ENCODE measurements at places on chromosomes 3 and 15.

DNA sequence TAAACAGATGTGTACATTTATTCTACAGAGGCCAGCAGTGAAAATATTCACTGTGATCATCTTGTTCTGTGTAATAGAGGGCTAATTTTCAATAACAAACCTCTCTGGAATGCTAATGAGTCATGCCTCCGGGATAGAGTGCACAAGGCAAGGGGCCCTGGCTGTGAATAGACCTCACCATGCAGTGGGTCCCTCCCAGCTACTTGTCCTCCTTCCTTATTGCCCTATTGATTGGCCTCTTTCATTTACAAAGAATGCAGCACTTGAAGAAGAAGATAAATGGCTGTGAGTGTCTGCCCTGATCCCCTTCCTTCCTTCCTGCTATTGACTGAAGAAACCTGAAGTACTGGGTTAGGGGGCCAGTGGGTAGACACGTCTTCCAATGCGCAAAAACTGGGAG, 436.3 kb downstream of the WDR72 start:
- no peak for DNase-seq

GRCh38 chr3:15007681-15008141, 57.4 kb downstream of the MRPS25 start:
- DNase-seq = no peak

- no peak for DNase-seq
These were observed 489.1 kb upstream of the CFAP20DC start for GRCh38 chr3:59538753-59539432.

GRCh38 chr3:116841003-116841735, 131.6 kb downstream of the TUSC7 start:
- DNase-seq = no peak

DNA sequence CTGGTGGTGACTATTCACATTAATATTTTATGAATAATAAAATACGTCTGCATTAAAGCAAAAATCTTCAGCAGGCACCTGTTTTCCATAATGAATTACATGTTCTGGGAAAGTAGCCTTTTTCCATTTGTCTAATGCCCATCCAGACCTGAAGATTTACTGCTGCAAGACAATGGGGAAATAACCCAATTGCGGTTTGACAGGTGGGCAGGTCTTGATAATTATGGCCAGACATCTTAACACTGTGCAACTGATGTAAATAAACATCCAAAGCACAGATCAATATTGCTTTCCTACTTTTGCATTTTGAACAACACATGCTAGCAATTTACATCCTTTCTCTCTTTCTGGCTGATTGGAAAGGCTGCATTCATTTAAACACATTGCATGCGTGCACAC, 173.9 kb downstream of the MEIS2 start:
- DNase-seq = no peak

- no peak for DNase-seq
These were observed 48.6 kb upstream of the KLF13 start for GRCh38 chr15:31278061-31278445.

DNA sequence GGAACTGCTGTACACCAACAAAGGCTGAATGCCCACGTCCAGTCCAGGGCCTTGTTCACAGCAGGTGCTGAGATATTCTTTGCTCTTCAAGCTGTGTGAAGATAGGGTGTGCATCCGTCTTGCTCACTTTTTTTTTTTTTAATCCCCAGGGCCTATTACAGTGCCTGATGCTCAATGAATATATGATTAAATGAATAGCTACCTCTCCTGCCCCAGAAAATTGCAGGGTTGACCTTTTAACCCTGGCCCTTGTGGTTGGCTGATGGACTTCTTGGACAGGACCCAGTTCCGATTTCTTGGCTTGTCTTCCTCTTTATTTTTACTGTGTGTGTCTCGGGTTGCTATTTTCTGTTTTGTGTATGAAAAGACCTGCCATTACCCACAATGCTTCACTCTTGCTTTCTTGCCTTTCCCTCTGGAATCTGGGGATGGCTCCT, 2.9 kb upstream of the FYTTD1 start:
- no peak for DNase-seq

- no peak for DNase-seq
These were observed 79.4 kb upstream of the THBS1 start for GRCh38 chr15:39501366-39502081.

DNA sequence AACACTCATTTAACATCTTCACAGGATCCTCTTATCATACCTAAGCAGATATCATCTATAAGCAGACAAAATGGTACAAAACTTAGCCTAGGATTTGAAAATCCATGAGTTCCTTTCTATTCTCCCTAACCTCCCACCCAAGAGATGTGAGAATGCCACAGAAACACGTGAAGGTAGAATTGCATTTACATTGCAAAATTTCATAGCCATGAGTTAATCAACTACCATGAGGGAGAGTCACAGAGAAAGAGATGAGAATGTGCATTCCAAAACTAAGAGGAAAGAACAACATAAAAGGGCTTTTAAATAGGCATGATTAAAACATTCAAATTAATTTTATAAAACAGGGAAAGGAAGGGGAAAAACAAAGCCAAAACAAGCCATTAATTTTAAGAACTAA, 806.2 kb downstream of the NTRK3 start:
- no peak for DNase-seq

GRCh38 chr3:194472290-194472920, 14.4 kb downstream of the ATP13A3 start:
- DNase-seq = no peak

GRCh38 chr15:70099967-70100473, 2.3 kb upstream of the TLE3 start:
- no peak for DNase-seq

- no peak for DNase-seq
These were observed 12.4 kb upstream of the EID1 start for GRCh38 chr15:48865370-48866079.

GRCh38 chr3:184769382-184770170, 42.4 kb upstream of the VPS8 start:
- DNase-seq = no peak

DNA sequence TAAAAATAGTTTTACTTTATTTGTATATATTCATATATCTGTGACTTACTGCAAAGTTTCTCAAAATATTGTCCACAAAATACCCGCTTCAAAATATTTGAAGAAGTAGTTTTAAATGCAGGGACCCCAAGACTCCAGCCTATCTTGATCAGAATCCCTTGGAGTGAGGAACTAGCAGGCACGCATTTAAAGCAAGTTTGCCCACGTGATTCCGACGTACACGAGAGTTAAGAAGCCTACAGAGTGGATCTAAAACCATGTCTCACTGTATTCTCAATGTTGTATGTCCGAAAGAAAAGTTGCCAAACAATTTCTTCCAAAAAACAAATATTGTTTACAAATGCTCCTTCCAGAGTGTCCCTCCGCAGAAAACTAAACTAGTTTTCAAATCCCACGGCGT, 1.7 kb downstream of the GABRB3 start:
- no peak for DNase-seq

DNA sequence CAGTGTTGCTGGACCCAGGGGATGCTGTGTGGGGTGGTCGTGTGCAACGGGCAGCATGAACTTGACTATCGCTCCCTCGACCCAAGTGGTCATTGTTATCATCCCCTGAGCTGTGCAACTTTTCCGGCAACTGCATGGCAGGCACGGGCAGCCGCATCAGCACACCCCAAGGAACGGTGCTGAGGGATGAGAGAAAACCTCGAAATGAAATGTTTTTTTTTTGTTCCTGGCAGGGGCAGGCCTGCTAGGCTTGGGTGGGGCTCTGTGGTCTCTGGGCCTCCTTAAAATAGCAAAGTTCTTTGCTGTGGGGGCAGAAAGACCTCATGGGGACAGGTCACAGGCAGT, 51.4 kb downstream of the CORO2B start:
- DNase-seq = no peak

GRCh38 chr3:49484471-49484870, 14.4 kb downstream of the DAG1 start:
- no peak for DNase-seq

DNA sequence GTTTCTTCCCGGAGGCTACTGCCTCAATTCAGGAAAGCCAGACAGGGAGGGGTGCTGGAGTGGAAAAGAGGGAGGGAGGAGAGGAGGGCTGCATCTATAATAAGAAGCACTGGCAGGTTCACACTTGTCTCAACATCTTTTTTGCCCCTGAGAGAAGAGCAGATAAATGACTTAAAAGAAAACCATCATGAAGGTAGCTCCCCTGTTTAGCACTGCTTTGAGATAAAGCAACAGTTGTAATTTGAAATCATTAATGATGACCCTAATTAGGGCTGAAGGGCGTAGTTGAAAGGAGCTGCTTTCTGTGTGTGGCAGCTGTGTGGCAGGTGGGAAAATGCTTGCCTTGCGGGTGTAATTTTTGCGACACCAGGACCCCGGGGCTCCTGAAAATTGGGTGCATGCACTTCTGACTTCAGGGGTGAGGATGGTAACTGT, 222.8 kb upstream of the IL12A start:
- DNase-seq = no peak

- no peak for DNase-seq
These were observed 790.0 kb downstream of the FHIT start for GRCh38 chr3:60461267-60461666.

- no peak for DNase-seq
These were observed 78.8 kb downstream of the AAGAB start for GRCh38 chr15:67175643-67176071.

GRCh38 chr15:71629781-71630474, 180.4 kb upstream of the NR2E3 start:
- DNase-seq = no peak

Data from upper lobe of right lung (tissue), 1 donor.